Stimulated activated CD4-positive, alpha-beta T cell treated with anti-CD3 and anti-CD28 coated beads, Interleukin-12 subunit alpha, Interleukin-12 subunit beta, amount 100 ng/mL, for 24 hours (primary cell): ENCODE measurements at places on chromosomes 3 and 15.
A peak's percentile ranks its signal among the peaks of the same experiment; 100 is the strongest.

DNA sequence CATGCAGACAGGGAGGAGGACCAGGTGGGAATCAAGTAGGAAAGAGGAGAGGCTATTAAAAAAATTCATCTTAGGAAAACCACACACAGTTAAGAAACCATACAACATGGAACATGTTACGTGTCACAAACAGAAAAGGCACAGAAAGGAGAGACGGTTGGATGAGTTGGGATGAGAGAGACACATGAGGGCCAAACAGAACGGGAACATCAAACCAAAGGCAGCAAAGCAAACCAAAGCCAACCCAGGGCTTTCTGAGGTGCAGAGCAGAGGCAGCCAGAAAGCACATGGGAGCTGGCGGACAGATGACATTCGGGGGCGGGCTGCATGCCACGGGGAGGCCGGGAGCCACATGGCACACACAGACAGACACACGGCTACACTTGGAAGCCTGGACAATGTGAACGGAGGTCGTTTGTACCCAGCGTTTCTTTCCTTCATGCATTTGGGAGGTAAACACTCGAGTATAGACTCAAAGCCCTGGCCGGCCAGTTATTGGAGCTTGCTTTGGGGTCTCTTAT lies 8.6 kb upstream of the SEC13 start:
- DNase-seq: no peak

- no peak for DNase-seq
Measured at GRCh38 chr15:77493324-77493907, 72.7 kb downstream of the HMG20A start.

DNA sequence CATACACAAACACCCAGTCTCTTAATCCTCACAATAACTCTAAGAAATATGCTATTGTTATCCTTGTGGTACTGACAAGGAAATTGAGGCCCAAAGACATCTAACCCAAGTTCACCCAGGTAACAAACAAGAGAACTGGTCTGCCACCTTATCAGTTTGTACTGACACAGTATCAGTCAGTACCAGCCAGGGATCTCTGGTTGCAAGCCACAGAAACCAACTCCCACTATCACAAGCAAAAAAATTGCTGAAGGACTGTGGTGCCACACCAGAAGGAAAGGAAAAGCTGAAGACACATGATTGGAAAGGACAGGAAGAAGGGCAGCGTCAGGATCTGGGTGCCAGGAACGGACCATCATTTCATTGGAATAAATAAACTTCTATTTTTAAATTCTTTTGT lies 63.8 kb upstream of the GLCE start:
- DNase-seq: no peak

DNA sequence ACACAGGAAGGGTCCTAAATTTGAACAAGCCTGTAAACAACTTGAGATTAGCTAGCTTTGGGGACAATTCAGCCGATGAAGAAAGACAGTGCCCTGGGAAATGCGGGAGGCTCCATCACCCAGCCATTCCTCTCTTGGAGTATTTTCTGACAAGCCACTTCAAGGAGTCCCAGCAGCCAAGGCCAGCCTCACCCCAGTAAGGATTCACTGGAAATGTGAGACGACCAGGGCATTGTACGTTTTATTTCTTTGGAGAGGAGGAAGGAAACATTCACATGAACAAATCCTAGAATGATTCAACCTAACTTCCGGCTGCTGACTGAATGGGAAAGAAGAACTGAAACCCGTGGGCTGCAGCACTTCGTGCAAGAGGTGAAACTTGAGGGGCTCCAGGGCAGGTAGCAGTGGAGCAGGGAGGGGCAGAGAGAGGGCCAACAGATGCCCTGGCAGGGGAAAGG lies 116.4 kb upstream of the ARHGEF3 start:
- peak; percentile 59 for DNase-seq

GRCh38 chr3:189629803-189630455 lies 1.3 kb upstream of the TP63 start:
- no peak for DNase-seq

DNA sequence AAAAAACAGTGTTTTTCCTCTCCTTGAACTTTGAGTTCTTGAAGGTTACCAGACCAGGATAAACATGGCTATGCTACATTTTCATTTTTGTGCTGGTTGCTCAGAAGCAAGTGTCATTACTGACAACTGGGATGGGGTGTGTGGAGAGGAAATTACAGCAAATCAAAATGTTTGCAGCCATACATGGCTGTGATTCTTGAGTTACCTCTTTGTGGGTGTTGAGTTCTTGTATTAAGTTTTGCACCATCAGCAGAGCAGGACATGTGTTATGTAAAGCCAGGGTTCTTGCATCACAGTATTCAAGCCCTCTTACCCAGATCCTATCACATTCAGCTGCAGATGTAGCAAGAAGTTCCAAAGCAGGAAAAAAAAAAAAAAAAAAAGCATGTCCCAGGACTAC lies 53.9 kb upstream of the ATOSA start:
- no peak for DNase-seq

GRCh38 chr3:137761563-137762503 lies 2.3 kb upstream of the SOX14 start:
- no peak for DNase-seq

DNA sequence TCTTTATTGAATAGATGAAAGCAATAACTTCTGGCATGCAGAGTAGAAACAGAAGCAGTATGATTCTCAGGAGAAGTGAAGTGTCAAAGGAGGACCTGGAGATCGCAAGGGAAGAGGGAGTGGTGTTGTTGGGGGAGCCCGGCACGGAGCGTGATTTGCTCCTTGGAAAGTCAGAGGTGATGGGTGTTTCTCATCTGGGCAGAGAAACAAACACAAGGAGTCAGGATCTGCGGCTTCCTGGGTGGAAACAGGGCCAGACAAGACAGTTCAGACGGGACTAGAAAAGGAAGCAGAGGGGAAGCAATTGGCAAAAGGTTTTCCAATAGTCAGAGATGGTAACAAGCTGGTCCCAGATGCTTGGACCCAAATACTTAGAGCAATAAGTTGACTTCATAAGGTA lies 34.4 kb upstream of the CCDC80 start:
- no peak for DNase-seq

DNA sequence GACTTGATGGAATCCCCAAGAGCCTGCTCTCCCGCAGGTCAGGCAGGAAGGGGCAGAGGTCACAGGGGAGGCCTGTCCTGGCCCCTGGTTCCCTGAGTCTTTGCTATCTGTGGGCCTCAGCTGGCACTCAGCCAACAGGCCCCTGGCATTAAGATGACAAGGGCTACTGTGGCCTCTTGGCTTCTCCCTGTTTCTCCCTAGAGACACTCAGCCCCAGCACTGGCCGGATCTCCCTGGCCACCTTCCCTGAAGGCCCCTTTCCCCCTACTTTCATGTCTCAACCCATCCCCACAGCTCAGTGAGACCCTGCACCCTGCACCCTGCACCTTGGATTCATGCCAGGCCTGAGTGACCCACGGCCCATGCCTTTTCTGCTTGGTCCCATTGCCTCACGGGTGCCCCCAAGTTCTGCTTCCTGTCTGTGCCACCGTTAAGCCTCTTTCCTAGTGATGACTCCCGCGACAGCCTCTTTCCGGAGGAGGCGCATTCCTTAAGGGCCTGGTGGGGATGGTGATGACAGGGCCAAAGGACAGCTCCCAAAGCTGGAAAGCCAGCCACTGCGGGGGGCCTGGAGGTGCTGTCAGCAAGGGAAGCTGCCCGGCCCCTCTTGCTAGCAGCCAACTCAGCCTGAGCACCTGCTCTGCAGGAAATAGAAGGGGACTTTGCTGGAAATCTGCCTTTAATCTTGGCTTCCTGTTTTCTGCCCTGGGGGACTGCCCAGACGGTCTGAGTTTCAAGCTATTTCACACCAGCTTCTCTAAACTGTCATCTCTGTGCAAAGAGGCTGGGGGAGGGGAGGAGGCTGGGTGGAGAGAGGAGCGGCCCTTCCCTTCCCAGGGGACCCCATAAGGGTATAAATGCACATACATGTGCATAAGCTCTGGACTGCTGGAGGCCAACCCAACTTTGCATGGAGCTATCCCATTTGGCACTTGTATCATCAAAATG lies 4.8 kb upstream of the CSK start:
- DNase-seq: no peak

- DNase-seq: no peak
Measured at GRCh38 chr3:2452249-2452648, 353.6 kb downstream of the CNTN4 start.

DNA sequence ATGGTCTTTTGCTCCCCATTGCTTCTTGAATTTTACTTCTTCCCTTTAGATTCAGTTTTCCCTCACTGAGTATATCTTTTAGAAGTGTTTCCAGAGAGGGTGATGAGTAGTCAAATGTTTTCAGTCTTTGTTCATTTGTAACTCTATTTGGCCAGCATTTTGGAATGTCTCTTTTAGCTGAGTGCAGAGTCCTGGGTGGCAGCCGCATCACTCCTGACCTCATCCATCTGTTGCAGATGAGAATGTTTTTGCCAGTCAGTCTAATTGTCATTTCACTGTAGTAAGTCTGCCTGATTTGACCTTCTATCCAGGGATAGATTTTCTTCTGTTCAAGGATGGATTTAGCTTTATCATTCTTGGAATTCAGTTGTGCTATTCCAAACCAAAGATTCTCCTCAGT lies 7.3 kb downstream of the SRPRB start:
- no peak for DNase-seq

DNA sequence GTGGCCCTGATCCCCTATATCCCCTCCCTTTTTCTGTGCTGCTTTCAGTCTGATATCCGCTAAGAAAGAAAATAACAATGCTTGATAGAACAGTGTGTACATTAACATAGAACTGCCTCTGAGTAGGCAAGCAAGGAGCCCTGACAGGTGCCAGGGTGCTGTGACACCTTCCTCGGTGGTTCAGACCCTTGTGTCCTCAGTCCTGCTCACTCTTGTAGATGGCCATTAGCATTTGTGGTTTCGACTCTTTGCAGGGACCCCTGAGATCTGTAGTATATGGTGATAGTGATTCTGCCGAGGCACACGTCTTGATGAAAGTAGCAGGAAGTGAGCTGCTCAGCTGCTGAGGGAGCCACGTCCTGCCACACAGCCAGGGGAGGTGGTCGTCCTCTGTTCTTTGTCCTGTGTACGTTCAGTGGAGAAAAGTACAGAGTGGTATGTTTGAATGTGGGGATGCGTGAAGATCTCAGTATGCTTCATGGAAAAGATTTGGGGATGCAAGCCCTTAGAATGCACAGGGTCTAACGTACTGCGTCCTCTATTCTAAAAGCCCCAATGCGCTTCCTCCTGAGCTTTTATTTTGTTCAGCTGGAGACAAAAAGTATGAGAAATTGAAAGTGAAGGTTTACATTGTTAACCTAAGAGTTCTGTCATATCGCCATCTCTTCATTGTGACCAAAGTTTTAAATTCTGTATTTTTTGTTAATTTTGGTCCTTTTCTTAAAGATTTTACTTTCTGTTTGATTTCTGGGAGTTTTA lies 35.4 kb downstream of the PXYLP1 start:
- DNase-seq: no peak

GRCh38 chr15:25710184-25710583 lies 152.9 kb downstream of the ATP10A start:
- peak; percentile 16 for DNase-seq

DNA sequence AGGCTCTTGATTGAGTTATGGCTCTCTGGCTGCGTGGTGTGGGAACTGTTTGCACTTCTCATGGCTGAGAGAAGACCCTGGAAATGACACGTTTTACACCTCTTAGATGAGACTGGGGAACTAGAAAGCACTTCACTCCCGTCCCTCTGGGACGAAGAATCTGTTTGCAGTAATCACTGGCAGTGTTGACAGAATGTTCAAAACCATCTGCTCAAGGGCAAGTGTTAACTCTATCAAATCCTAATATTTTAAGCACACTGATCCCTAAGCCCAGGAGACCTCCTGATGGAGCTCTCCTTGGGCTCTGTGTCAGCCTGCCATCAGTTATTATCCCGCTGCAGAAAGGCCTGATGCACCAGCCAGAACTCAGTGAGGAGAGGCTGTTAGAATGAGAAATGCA lies 323.8 kb upstream of the DNAJC19 start:
- DNase-seq: no peak

- DNase-seq: no peak
Measured at GRCh38 chr3:45684327-45684892, 4.8 kb upstream of the SACM1L start.

DNA sequence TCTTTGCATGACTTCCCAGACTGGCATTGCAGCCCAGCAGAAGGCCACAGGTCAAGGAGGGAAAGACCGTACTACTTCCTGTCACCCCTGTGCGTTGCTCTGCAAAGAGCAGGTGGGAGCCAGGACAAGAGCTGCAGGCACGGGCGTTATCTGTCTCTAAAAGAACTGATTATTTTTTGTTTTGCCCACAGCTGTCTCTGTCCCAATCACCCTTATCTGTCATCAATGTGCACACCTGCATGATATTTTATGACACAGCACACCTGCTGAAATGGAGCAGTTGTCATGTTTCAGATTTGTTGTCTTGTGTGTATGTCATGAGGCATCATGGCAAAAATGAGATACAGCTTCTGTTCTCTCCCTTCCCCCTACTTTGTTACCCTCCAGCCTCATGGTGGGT lies 58.8 kb downstream of the SLCO3A1 start:
- no peak for DNase-seq

GRCh38 chr15:71957026-71957425 lies 146.7 kb downstream of the NR2E3 start:
- DNase-seq: no peak

GRCh38 chr15:75639191-75639708 lies 774 bp downstream of the IMP3 start:
- DNase-seq: no peak

DNA sequence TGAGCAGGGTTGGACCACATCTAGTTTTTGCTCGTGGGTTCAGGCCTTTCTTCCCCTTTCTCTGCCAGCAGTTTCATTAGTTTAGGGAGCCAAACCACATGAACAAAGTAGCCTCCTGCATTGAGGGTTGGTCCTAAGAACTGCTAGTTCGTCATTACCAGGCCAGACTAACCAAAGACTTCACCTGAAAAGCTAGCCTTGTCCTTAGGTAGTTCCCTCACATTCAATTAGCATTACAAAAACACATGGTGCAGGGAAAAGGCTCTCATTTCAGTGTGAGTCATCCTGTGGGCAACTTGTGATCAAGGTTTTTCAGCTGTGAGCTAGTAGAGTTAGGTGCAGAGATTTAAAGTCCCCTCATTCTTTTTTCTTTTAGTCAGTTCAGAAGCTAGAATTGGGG lies 279.3 kb upstream of the CTNNB1 start:
- DNase-seq: no peak

- no peak for DNase-seq
Measured at GRCh38 chr3:111215481-111215880, 143.9 kb downstream of the NECTIN3 start.

DNA sequence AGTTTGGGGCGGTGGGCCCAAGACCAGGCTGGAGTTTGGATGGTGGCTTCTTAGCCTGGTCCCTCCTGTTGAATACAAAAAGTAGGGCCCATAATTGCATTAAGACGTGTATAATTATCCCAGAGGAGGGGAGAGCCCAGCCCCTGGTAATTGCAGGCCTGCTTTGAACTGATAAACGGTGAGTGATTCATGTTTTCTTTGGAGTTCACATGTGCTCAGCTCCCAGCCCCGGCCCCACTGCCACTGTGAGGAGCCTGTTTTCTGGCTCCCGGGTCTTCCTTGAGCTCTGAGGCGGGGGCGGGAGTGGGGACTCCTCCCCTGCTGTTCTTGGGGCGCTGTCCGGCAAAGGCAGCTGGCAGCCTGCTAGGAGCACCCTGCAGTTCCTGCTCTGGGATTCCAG lies 3.1 kb downstream of the PLXNA1 start:
- no peak for DNase-seq

GRCh38 chr3:99901200-99901926 lies 83.7 kb downstream of the CMSS1 start:
- DNase-seq: no peak

- peak; percentile 85 for DNase-seq
Measured at GRCh38 chr3:50616003-50616769, 765 bp upstream of the MAPKAPK3 start.
